CD4-positive, alpha-beta T cell treated with Interleukin-6 for 4 hours (primary cell): ENCODE measurements at places on chromosomes 11 and 22.

DNA sequence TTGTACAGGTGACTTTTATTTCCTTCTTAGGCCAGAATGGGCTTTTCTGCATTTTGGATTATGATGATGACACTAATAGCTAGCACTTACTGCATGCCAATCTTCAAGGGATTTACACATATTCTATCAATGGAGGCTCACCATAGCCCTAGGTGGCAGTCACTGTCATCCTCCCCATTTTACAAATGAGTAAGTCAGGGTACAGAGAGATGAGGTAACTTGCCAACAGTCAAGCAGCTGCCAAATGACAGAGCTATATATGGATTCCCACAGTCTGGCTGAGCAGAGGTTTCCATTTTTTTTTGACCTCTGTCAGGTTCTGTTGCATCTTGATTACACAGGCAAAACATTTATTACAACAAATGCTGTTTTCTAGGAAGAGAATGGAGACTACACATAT lies 23.8 kb upstream of the C11orf96 start:
- DNase-seq: no peak

DNA sequence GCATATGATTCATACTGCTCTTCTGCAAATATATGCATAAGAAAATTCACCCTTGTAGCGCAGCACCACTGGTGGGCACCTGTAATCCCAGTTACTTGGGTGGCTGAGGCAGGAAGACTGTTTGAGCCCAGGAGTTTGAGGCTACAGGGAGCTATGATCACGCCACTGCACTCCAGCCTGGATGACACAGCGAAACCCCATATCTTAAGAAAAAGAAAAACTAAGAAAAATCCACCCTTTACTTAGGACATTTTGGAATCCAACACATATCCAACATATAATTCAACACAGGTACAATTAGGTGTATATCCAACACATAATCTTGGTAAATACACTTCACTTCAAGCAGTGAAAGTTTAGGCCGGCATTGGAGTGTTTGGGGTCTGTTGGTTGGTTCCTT lies 255.5 kb upstream of the PITPNB start:
- no peak for DNase-seq

DNA sequence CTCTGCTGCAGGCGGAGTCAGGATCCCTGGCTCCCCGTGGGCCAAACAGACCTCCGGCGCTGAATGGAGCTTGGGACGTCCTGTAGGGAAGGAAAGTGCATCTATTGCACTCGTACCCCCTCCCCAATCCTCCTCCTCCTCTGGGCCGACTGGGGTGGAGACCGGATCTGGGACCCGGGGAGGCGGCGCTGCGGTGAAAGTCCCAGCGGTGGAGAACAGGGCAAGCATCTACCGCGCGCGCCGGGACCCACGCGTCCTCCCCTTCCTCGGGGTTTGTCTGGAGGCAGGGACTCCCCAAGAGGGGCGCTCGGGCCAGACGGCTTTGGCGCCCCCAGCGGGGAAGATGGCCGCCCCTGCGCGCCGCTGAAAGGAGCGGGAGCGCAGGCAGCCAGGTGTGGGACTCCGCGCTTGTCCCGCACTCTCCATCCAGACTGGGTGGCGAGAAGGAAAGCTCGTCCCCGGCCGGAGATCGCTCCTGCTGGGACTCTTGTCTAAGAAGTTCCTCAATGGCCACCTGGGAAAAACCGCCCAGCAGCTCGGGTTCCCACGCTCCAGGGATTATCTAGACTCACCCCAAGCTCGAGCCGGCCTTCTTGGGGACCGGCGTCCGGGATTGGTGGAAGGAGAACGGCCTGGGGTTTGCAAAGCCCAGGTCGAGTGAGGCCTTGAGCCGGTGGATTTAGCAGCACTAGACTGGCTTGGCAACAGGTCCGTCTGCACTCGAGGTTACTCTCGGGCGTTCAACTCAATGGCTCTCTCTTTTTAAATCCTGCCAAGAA lies 718 bp downstream of the FADS2 start:
- peak; percentile 52 for DNase-seq

- DNase-seq: no peak
These were observed 37.0 kb downstream of the KIAA1671 start for GRCh38 chr22:24989541-24989951.

DNA sequence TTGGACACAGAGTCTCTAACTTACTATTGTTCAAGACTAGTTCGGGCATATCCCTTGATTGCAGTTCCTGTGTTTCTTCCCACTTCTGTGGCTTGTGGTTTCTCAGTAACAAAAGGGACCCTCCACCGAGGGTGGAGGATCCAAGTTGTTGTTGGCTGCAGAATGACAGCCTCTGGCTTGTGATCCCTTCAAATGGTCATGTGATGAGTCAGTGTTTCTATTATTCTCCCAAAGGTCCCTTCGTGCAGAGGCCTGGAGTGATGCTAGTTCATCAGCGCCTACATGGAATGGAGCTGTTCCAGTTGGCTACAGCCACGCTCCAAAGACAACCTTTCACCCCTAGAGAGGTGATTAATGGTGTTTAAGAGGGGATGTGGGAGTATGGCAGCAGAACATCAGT lies 2.6 kb upstream of the VWCE start:
- no peak for DNase-seq

GRCh38 chr11:96741068-96741467 lies 351.3 kb downstream of the JRKL start:
- no peak for DNase-seq

DNA sequence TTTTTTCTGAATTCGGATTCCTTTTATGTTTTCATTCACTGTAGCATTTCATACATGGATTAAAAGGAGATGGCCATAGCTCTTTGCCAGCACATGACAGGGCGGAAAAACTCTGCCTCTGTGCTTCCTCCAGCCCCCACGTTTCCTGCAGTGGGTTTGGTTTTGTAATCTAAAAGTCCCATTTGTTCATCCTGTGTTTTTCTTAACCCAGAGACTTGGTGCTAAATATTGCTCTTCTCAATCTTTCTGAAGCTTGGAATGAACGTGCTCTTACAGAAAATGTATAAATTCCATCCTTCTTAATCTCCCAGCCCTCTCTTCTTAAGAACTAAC lies 89.9 kb downstream of the PPP6R3 start:
- peak; percentile 37 for DNase-seq

DNA sequence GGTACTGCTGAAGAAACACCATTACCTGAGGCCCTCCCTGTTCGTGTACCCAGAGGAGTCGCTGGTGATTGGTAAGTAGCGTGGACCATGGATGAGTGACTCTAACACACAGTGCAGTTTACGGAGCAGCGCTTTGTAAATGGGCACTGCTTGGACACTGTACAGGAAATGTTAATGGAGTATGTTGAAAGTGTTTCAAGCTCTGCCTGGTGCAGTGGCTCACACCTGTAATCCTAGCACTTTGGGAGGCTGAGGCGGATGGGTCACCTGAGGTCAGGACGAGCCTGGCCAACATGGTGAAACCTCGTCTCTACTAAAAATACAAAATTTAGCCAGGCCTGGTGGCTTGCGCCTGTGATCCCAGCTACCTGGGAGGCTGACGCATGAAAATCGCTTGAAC lies 29.7 kb downstream of the XRCC6 start:
- DNase-seq: no peak

GRCh38 chr22:46234969-46235368 lies 15.1 kb downstream of the CDPF1 start:
- DNase-seq: no peak

GRCh38 chr11:129458756-129459535 lies 83.3 kb downstream of the BARX2 start:
- DNase-seq: no peak

DNA sequence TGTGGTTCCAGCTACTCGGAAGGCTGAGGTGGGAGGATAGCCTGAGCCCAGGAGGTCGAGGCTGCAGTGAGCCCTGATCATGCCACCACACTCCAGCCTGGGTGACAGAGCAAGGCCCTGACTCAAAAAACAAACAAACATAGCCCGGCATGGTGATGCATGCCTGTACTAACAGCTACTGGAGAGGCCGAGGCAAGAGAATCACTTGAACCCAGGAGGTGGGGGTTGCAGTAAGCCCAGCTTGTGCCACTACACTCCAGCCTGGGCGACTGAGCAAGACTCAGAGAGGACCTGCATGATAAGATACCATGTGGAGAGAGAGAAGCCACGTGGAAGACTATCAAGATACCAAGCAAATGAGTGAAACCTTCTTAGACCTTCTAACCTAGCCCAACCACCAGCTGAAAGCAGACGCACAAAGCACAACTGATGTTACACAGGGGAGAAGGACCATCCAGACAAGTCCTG lies 36.1 kb downstream of the AMBRA1 start:
- DNase-seq: no peak

- no peak for DNase-seq
These were observed 47.8 kb downstream of the ARRB1 start for GRCh38 chr11:75303544-75304224.

DNA sequence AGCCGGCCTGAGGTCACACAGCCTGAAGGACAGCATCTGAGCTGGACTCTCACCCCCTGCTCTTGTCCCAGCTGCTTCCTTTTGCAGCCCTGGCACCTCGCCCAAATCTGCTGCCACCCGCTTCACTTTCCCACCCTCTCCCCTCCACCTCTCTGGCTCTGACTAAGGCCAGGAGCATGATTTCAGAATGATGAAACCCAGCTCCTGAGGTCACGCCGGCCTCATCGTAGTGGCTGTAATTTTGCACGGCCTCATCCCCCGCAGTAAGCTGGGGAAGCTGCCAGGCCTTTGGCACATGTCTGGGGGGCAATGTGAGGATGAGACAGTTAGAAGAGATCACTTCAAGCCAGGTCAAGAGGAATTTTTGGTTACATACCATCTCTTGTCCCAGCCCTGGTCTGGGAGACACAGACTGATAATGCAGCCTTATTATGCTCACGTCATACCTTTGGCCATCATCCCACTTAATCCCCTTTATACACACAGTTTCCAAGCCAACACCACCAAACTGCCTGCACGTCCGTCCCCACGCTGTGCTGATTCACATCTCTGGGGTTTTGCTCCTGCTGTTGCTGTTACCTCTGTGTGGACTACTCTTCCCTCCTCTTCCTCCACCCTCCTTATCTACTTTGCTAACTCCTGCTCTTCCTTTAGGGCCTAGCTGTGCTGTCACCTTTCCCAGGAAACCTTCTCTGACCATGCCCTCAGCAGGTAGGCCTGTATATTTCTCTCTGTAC lies 58.1 kb downstream of the CHRDL2 start:
- no peak for DNase-seq

GRCh38 chr22:41992496-41992895 lies 6.1 kb upstream of the WBP2NL start:
- DNase-seq: no peak

- DNase-seq: no peak
These were observed 3.5 kb downstream of the ARRB1 start for GRCh38 chr11:75347781-75348566.

- DNase-seq: no peak
These were observed 220.7 kb upstream of the BLID start for GRCh38 chr11:122336706-122337105.

- DNase-seq: no peak
These were observed 92.4 kb upstream of the TMEM45B start for GRCh38 chr11:129723146-129723760.

DNA sequence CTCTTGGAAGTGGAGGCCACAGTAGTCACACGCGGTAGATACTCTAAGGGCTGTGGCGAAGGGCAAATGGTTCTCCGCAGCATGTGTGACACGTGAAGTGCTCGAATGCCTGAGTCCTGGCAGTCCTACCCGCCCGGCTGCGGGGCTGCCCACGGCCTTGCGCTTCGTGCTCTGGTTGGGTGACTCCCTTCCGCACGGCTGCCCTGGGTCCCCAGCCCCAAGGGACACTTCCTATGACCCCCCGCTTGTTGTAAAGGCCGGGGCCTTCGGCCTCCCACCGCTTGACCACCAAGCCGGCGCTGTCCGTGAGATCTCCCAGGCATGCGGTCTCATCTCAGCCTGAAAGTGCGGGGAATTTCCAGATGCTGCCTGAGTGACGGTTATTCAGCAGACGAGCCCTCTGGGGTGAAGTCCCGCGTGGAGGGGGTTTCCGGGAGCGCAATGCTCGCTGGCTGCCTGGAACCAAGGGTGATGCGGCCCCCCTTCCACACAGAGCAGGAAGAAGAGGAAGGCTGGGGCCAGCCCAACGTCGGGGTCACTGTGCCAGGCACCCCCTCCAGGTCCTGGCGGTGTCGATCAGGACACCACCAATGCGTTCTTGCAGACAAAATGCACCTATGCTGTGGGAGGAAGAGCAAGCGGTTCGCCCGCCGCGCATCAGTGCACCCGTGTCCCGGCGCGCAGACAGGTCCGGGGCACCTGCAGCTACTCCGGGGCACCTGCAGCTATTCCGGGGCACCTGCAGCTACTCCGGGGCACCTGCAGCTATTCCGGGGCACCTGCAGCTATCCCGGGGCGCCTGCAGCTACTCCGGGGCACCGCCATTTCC lies 171.2 kb downstream of the OPCML start:
- DNase-seq: no peak

- DNase-seq: no peak
These were observed 111.4 kb upstream of the TBCEL start for GRCh38 chr11:120912504-120912903.

DNA sequence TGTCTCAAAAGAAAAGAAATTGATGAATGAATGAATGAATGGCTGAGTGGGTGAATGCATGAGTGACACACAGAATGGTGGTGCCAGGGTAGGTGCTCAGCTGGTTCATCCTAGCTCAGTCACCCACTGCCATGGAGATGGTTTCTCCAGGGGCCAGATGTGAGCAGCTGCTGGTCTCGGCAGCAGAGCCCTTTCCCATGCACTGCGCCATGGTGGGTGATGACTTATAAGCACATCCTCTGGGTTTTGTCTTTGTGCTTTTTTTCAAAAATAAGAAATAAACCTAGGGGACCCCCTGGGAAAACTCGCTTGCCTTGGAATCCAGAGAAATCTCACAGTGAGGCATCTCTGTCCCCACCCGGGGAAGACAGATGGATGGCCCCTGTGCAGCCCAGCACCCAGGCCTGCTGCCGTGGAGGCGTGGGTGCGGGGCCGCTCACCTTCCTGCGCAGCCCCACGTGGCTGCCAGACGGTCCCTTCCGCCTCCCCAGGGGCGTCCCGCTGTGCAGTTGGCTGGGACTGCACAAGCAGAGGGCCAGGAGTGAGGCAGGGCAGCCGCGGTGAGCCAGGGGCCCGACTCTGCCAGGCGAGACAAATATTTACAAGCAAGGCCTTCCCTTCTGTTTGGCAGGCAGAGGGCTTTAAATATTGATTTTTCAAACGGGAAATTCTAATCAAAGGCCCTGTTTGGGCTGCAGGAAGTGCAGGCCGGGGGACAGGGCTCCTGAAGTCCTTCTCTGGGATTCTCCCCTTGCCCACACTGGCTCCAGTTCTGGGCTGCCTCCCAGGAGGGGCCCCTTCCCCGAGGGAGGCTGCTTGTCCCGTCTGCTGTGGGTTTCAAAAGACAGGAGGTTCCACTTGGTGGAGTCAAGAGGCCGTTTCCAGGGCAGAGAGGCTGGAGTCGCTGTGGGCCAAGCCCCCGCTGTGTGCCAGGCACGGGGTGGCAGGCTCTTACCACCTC lies 24.3 kb downstream of the MPPED1 start:
- no peak for DNase-seq

DNA sequence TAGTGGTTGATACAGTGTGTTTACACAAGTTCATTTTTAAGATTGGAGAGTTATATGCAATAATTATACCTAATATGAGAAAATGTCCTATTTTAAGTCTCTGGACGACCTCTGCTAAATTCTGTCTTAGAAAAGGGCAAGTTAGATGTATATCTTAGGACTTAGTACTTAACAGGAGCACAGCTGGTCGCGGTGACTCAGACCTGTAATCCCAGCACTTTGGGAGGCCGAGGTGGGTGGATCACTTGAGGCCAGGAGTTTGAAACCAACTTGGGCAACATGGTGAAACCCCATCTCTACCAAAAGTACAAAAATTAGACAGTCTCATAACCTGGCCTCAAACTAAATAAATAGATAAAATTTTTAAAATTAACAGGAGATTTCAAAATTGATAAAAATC lies 27.2 kb downstream of the BSX start:
- no peak for DNase-seq
